ENCODE measurements at places on chromosomes 5 and 9. TPM values are rescaled to one million over a fixed set of nuclear protein-coding genes. Genes with fewer than 3 reads are reported as not detected.

GRCh38 chr5:39650008-39650762 lies 225.4 kb upstream of the DAB2 start:
- no peaks in the 10 kb centered on the region for H3K36me3 ChIP-seq
- DNase-seq: no peak
- no peaks in the 10 kb centered on the region for H3K4me1 ChIP-seq
- no peak overlapping the region for H3K4me3 ChIP-seq
- no peaks in the 10 kb centered on the region for H3K27me3 ChIP-seq
- H3K27ac ChIP-seq: no peak overlapping the region

DNA sequence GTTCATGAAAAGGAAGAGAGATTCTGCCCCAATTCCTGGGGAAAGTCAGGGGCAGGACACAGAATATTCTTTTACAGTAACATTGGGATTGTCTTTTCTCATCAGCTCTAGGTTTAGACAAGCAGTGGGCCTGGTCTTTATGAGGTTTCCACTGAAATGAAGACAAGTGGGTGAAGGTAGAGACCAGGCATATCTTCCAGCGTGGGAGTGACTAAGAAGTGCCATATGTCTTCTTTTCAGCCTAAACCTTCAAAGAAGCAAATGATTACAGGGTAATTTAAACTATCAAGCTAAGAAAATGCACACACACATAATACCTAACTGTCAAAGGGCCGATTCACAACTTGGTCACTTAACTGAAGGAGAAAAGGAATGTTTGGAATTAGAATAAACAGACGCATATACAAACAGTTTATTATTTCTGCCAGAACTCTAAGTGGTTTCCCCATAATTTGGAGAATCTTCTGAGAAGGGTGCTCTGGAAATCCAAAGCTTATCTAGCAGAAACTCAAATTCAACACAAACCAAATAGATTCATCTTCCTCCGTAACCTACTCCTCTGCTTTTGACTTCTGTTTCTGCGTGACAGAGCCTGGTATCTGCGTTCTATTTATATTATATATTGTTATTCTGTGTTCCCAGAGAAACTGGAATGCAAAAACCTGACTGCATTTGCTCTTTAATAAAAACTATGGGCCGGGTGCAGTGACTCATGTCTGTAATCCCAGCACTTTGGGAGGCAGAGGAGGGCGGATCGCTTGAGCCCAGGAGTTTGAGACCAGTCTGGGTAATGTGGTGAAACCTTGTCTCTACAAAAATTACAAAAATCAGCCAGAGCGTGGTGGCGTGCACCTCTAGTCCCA lies 22.0 kb upstream of the TEK start:
- no peak overlapping the region for H3K27ac ChIP-seq
- no peak for DNase-seq
- no peak overlapping the region for H3K4me3 ChIP-seq
- no peaks in the 10 kb centered on the region for H3K36me3 ChIP-seq
- H3K4me1 ChIP-seq: peaks cover 24% of the 10 kb centered on the region
- H3K27me3 ChIP-seq: no peaks in the 10 kb centered on the region

Gene ANKDD1B
- total RNA-seq: 3.9 TPM

DNA sequence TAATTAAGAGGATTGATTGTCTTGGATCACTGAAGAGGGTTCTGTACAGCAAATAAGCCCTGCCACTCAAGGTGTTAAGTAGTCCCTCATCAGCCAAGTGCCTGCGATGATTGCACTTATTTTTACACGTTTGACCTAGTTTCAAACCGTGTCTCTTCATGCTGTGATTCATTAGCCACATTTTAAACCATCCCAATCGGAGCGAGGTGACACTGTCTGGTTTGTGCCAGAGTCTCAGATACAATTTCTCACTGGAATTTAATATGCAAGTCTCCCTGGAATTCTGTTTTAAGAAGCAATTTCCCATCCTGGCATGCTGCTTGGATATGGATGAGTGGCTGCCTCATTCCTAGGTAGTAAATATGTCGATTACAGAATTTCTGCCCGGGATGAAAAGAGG lies 1.6 kb downstream of the INSYN2B start:
- no peaks in the 10 kb centered on the region for H3K36me3 ChIP-seq
- H3K4me1 ChIP-seq: peaks cover 13% of the 10 kb centered on the region
- no peaks in the 10 kb centered on the region for H3K27me3 ChIP-seq
- H3K27ac ChIP-seq: no peak overlapping the region

DNA sequence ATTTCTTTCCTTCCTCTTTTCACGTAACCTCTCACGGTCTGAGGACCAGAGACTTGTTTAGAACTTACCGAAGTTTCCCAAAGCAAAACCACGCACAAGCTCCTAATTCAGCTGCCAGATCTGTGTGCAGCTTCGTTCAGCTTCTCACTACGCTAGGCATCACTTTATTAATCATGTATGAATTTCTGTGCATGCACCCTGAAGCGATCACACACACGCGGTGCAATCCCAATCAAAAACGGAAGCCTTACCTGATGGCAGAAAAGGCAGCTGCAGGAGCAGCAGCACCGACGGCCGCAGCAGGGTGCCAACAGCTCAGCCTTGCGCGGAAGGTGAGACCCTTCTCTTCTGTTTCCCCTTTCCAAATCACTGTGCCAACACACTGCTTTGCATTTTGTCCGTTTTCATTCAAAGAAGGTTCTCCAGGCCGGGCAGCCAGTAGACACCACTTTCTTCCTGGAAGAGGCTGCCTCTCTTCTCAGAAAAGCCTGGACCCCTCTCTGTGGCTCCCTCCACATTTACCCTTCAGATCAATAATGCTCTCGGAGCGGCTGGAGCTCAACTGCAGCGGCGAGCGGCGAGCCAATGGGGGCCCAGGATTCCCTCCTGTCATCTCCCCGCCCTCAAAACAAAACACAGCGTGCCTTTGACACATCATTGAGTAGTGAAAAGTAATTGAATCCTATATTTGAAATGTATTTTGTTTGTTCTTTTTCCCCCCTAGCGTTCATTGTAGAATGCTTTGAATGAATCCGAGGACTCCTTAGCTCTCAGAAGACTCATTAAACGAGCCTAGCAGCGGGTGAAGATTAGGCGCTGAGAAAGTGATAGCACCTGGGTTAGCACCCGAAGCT lies at the start of gene CDH12:
Gene CDH12 (minus strand): TSS at position 538 of the 854 bp plus-strand sequence.
- H3K4me3 ChIP-seq: no peak within 1 kb of the TSS
- DNase-seq: no peak
- H3K36me3 ChIP-seq: no peaks in the 10 kb centered on the region
- no peaks in the 10 kb centered on the region for H3K27me3 ChIP-seq
- H3K4me1 ChIP-seq: no peaks in the 10 kb centered on the region

DNA sequence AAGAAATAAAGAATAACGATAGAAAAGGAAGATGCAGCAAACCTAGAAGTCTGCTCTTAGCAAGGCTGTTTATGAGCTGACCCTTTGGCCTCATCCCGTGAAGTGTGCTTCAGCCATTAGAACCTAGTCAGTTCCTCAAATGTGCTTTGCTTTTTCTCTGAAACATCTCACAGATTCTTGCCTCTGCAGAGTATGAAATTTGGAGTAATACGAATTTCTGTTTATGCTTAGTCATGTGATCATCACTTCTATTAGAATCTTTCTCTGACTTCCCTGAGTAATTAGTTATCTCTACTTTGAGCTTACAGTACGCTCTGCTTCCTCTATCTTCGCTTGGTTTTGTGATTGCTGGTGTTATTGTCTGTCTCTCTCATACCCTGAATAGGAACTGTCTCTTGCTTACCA lies 11.3 kb downstream of the CYSTM1 start:
- H3K4me3 ChIP-seq: no peak overlapping the region
- H3K4me1 ChIP-seq: peaks cover 23% of the 10 kb centered on the region

- DNase-seq: no peak
- H3K4me1 ChIP-seq: no peaks in the 10 kb centered on the region
- no peak overlapping the region for H3K27ac ChIP-seq
- no peaks in the 10 kb centered on the region for H3K36me3 ChIP-seq
- no peak overlapping the region for H3K4me3 ChIP-seq
These were observed 232.2 kb downstream of the SYK start for GRCh38 chr9:91033797-91034196.

DNA sequence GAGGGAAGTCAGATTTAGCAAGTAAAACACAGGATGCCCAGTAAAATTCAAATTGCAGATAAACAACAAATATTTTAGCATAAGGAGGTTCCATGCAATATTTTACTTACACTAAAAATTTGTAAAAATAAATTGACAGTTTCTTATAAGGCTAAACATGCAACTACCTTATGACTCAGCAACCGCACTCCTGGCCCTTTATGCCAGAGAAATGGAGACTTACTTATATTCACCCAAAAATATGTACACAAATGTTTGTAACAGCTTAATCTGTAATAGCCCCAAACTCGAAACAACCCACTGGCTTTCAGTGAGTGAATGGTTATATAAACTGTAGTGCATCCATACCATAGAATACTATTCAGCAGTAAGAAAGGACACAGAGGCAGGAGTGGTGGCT lies 28.6 kb upstream of the TRIM14 start:
- no peaks in the 10 kb centered on the region for H3K27me3 ChIP-seq
- no peaks in the 10 kb centered on the region for H3K36me3 ChIP-seq
- H3K4me1 ChIP-seq: no peaks in the 10 kb centered on the region
- no peak for DNase-seq

GRCh38 chr9:77673941-77674791 lies 26.0 kb upstream of the GNA14 start:
- H3K27ac ChIP-seq: no peak overlapping the region
- H3K36me3 ChIP-seq: no peaks in the 10 kb centered on the region
- no peaks in the 10 kb centered on the region for H3K27me3 ChIP-seq
- DNase-seq: no peak

DNA sequence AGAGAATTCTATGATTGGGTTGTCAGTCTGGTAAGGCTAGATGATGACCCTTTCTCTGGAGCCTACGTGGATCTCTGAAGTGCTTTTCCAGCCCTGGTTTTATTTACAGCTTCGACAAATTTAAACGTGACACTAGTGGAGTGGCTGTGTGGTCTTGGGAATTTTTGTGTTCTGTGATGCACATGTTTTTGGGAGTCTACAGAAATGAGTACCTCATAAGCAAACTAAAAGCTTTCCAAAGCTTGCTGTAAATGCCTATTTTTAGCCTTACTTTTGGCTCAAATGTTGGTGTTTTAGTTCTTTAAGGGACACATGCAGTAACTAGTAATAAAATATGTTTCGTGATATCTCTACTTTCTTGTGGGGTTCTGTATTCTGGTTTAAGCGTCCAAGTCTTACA lies 3.3 kb downstream of the LARP1 start:
- H3K27me3 ChIP-seq: no peaks in the 10 kb centered on the region
- peak overlapping the region; percentile 98 for H3K27ac ChIP-seq
- no peaks in the 10 kb centered on the region for H3K36me3 ChIP-seq

- no peaks in the 10 kb centered on the region for H3K27me3 ChIP-seq
- H3K4me1 ChIP-seq: no peaks in the 10 kb centered on the region
- H3K27ac ChIP-seq: peak overlapping the region; percentile 17
- H3K36me3 ChIP-seq: no peaks in the 10 kb centered on the region
- no peak overlapping the region for H3K4me3 ChIP-seq
- no peak for DNase-seq
These were observed 18.1 kb downstream of the C9orf50 start for GRCh38 chr9:129602598-129603415.

GRCh38 chr9:134930398-134930797 lies 12.7 kb upstream of the FCN1 start:
- no peak overlapping the region for H3K4me3 ChIP-seq
- DNase-seq: no peak
- no peaks in the 10 kb centered on the region for H3K27me3 ChIP-seq
- no peaks in the 10 kb centered on the region for H3K36me3 ChIP-seq

Gene TMEM252
- total RNA-seq: not detected

DNA sequence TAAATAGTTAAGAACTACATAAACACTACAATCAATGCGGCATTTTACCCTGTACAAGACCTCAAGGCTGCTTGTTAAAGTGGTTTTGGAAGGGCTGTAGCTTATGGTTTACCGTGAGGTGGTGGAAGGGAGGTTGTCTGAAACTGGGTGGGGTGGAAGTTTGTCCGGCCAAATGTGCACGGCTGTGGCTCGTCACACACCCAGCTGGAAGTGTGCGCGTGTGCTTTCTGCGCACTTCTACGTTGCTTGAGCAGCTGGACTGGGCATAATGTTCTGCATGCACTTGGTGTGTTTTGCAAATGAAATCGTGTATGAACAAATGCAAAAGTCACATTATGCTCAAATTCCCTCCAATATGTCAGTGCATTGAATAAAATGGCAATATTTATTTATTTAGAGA lies 17.4 kb upstream of the FLT4 start:
- H3K36me3 ChIP-seq: no peaks in the 10 kb centered on the region
- no peaks in the 10 kb centered on the region for H3K4me1 ChIP-seq
- H3K27ac ChIP-seq: no peak overlapping the region
- DNase-seq: no peak

DNA sequence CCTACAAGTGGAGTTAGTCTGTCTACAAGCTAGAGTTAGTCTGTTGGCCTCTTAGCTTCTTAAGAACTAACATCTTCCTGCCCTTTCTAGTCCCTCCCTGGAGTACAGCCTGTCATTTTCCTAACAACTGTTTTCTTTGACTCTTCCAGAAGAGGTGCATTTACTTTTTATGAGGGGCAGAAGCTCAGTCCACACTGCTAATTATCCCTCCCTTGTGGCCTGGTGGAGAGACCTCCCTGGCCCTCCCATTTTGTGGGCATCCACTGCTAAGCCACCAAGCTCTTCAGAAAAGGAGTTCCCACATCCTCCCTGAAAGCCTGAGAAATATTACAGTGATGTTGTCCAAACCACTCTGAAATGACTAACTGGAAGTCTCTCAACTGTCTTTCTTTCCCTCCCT lies 8.0 kb downstream of the MAP1B start:
- no peaks in the 10 kb centered on the region for H3K4me1 ChIP-seq
- no peak overlapping the region for H3K4me3 ChIP-seq
- no peak for DNase-seq

DNA sequence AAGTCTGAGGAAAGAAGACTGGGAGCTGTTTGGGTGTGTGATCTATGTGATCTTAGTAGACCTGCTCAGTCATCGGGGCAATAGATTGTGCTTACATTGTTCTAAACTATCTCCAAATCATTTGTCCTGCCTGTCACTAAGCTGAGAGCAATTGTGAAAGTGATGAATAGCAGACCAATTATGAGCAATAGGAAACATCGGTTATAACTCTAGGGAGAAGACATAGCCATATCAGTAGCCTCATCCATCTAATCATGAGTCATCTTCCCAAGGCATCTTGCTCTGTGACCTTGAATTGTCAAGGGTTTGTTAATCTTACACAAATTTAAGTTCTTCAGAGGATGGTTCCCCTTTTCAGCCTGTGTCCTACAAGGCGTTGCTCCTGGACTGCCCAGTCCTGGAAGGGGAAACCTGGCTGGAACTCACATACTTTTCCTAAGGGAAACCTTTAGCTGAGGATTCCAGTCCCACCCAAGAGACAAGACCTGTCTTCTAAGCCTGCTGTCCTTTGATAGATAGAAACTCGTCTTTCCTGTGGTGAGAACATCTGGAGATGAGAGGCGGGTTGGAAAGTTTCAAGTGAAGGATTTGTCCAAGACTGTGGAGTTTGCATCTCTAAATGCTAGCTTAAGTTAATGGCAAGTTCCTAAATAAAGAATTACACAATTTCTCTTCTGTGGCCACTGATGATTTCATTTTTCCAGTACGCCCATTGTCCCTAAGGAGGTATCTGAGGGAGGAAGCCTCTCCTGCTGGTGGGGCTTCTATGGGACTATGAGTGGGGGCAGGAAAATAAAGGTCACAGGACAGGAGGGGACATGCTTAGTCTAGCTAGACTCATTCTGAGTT lies 53.9 kb upstream of the TRIM32 start:
- no peak for DNase-seq
- no peak overlapping the region for H3K4me3 ChIP-seq
- H3K27ac ChIP-seq: no peak overlapping the region
- no peaks in the 10 kb centered on the region for H3K27me3 ChIP-seq
- H3K4me1 ChIP-seq: no peaks in the 10 kb centered on the region
- no peaks in the 10 kb centered on the region for H3K36me3 ChIP-seq
